ENCODE measurements at places on chromosomes 3 and 15.
A peak's percentile ranks its signal among the peaks of the same experiment; 100 is the strongest.

DNA sequence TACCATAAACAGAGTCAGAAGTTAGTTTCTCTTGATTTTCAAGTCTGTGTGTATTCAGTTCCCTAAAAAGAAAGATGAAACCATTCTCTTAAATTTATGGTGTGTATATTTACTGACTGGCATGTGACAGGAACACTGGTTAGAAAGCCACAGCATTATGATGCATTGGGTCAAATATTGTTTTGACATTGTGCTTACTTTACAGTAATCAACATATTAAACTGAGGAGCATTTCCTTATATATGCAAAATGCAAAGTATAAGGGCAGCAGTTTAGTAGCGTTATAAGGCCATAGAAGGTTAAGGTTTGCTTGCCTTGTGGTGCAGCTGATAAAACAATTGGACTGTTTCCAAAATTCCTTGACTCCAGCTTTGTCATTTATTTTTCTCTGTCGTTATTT lies 72.9 kb downstream of the EPHA3 start:
- DNase-seq: no peak

- DNase-seq: no peak
Observed at GRCh38 chr3:186705882-186706780, 11.0 kb upstream of the KNG1 start.

DNA sequence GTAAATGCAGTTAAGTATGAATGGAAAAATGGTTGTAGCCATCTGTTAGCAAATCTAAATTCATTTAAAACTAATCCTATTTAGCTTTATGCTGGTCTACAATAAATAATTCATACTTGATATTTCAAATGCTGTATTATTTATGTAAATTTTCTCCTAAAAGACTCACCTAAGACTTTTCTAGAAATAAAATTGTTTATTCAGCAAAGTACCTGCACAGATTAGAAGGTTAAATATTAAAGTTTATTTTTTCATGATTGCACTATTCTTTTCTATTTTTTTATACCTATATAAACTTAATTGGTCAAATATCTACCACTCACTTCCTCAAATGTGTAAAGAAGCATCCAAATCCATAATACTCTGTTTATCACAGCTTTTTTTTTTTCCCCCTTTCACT lies 45.2 kb downstream of the MBNL1 start:
- no peak for DNase-seq

DNA sequence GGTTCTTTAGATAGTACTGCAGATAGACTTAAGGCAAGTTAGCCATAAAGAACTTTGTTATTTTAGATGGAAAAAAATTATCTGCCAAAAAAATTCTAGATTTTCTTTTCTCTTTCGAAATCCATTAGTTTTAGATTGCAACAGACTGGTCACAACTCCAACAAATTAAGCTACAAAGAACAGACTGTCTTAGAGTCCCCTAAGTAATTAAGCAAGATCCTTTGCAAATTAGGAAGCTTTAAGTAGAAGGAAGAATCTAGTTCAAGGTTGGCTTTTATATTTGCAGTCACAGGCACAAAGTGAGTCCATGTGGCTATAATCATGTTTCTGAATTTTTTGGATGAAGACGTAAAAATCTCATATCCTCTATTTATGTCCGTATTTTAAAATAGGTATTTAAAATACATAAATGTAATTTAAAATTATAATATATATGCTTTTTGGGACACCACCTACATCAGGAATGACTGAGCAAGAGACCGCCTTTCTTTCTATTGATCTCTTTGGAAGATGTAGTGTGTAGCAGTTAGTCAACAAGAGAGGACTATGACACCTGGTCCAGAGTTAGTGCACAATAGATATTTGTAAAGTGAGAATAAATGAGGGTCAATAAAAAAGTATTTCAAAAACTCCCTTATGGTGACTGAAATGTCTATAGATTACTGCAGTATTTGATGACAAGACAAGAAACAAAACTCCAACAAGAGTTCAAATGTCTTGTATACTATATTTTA lies 34.4 kb downstream of the TMEM45A start:
- DNase-seq: no peak

- peak; percentile 21 for DNase-seq
Observed at GRCh38 chr3:57283334-57283733, 9.2 kb downstream of the ASB14 start.

- no peak for DNase-seq
Observed at GRCh38 chr3:157981819-157982218, 124.4 kb downstream of the SHOX2 start.

GRCh38 chr3:75325716-75326115 lies 338.4 kb upstream of the FRG2C start:
- no peak for DNase-seq

- peak; percentile 79 for DNase-seq
Observed at GRCh38 chr15:62742409-62743171, 300.0 kb upstream of the TPM1 start.

DNA sequence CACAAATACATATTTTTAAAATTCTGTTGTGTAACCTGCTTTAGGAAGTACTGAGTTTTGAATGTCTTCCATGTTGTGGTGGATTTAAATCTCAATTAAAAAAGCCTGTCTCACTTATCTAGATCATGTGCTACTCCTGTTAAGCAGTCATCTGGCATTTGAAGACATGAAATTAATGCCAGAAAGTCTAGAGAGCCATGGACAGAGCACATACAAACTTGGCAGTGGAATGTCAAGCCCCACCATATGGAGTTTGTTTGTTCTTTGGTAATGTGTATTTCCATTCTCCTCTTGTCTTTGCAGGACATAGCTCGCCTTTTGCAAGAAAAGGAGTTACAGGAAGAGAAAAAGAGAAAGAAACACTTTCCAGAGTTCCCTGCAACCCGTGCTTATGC lies 39.3 kb upstream of the UTS2B start:
- no peak for DNase-seq

DNA sequence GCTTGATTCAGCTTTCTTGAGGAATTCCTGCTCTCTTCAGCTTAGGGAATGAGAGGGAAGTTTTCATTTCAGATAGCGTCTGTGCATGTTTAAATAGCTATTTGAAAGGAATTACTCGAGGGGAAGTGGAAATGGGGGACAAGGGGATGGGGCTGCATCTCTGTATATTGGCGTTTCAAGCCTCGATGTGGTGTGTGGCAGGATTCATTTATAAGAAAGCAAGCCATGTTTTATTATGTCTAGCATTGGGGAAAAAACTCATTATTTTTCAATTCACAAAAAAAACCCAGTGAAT lies 1.0 kb downstream of the ATP2C1 start:
- no peak for DNase-seq

DNA sequence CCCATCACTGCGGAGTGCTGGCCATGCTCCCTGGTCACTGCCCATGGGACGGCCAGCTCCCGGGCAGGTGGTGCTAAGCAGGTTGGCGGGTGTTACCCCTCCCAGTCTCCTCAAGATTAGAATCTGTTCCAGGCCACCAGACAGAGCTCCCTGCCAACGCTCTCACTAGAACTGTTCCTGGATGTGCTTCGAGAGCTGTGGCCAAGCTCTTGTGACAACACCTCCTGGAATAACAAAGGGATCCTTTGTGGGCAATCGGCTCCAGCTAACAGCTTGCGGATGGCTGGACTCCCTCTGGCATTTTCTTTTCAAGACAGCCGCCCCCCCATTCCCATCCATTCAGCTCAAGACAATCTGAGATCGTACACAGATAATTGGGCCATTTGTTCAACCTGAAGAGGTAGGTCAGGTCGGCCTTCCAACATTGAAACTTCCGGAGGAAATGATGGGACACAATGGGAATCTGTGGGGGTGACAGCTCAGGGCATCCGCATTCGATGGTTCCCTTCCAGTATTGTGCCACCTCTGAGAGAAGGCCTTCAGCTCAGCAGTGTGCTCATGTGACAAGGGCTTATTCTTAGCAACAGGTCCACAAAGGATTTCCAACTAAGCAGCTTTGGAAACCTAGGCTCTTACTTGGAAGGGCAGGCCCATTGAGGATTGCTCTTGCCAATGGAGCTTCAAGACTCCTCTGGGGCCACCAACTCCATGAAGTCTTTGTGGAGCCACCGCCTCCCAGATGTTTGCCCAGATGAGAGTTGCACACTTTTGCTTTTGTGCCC lies 11.6 kb upstream of the EPHB3 start:
- no peak for DNase-seq

DNA sequence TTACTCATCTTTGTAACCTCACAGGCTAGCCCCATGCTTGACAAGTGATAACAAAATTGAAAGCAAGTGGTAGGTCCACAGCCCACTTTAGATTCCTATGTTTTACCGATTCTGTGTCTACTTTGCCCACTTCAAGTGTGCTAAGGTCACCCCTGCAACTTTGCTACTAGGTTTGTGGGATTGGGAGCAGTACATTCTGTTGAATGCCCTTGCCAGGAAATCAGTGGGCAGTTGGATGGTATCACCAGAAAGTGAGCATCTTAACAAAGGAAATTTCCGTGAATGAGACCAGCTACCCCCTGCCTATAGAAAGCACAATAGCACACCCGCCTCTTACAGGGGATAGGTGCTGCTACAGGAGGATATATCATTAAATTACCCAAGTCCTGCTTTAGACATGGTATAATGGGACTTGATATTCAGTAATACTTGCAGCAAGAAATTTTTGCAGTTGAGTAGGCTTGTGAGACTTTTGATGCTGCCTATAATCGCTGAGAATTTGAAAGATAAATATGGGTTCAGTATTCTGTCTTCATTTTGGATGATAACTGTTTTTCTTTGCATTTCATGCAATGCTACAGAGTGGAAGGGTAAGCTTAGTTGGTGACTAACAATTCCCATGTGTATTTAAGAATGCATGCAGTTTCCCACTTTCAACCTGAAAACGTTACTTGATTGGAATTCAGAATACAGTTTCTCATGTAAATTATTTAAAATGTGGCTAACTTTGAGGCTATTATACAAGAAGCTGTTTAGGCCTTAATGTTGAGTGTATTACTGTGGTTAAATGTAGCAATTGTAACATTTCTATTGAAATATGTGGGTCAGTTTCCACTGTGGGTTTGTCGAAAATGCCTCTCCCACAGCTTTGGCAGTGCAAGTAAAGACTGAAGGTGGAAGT lies 9.5 kb downstream of the EBLN2 start:
- no peak for DNase-seq

GRCh38 chr3:155110996-155111901 lies 31.1 kb downstream of the MME start:
- no peak for DNase-seq

GRCh38 chr3:37546876-37547275 lies 314.8 kb upstream of the CTDSPL start:
- DNase-seq: peak; percentile 35

DNA sequence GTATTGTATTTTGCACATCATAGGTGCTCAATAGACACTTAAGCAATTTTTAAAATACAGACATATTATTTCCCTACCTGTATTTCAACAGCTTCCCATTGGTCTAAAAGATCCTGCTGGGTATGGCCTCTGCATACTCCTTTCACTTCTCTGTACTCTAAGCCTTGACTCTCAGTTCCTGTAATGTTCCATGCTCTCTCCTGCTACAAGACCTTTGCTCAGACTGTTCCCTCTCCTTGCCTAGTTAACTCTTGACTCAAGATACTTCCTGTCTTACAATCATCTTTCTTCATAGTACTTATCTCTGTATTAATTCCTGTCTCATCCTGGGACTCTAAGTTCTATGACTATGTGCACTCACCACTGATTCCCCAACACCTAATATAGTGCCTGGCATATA lies 1.7 kb downstream of the SCN11A start:
- peak; percentile 69 for DNase-seq

DNA sequence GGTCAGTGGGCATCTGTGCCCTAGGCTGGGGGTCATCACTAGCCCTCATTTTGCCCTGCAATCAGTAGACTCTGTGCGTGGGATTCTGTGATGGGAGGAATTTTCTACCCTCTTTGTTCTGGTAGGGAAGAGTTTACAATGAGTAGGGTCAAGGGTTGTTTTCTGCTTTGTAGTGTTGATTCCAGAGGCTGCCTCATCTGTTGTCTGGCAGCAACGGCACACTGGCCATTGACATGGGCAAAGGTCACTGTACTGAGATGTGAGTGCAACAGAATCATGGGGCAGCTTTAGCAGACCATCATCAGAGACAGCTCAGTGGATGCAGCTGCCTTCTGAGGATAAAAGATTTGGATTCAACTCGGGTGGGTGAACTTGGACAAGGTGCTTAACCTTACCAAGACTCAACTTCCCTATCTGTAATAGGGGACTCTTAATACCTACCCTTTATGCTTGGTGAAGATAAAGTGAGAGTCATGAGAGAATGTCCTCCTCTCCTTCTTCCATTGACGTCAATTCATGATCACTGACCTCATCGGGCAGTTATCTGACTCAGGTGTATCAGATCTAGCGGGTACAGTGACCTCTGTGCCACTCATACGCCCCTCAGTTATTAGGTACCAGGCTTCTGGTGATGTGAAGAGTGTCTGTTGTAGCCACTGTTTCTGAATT lies 127.5 kb downstream of the RPLP1 start:
- DNase-seq: no peak

DNA sequence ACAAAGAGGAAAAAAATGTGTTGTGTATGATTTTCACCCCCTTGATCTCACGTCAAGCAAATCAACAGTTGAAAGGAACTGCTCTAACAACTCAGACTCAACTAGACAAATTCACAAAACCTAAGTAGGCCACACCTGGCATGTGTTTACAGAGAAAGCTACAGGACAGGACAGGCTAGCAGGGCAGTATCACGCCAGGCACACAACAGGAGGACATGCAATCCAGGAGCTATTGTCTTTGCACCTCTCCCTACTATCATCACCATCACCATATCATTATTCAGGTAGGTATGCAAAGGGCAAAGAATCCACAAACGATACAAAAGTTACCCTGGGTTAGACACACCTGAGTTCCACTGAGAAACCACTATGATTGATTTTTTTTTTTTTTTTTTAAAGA lies 86.4 kb downstream of the TBL1XR1 start:
- DNase-seq: no peak

GRCh38 chr15:52294881-52295420 lies 653 bp downstream of the MYO5C start:
- no peak for DNase-seq

GRCh38 chr15:89936051-89936785 lies 23.5 kb upstream of the ARPIN start:
- DNase-seq: no peak

GRCh38 chr3:175386630-175387029 lies 527.5 kb downstream of the NAALADL2 start:
- no peak for DNase-seq

DNA sequence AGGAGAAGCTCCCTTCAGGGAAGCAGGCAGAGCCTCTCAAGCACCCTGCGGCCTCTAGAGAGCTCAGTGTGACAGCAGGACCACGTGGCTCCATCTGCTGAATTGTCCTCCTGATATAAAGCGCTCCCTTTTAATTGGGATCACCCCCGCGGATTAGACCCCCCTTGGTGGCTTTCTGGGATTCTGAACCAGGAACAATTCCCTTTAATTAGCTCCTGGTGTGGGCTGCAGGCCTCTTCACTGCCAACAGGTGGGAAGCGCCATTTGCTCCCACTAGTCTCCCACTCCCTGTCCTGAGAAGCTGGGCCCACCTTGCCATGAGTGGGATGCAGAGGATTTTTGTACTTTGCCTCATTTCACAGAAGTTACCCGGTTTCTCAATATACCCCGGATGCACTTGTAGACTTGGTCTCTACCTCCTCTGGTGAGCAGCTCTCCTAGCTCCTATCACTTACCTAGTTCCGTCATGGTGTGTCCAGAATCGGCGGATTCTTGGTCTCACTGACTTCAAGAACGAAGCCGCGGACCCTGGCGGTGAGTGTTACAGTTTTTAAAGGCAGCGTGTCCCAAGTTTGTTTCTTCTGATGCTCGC lies 592 bp downstream of the PGPEP1L start:
- no peak for DNase-seq

- DNase-seq: no peak
Observed at GRCh38 chr3:19595884-19596283, 338.1 kb downstream of the EFHB start.
